Aorta (tissue), 5 donors: ENCODE measurements at places on chromosomes 2 and 18.

- DNase-seq = peak; percentile 79
Observed at GRCh38 chr2:226995625-226996041, 159.8 kb downstream of the RHBDD1 start.

- no peak for DNase-seq
Observed at GRCh38 chr2:85705680-85706039, 11.5 kb downstream of the GNLY start.

- DNase-seq = peak; percentile 78
Observed at GRCh38 chr2:46942143-46942526, 26.5 kb upstream of the MCFD2 start.

- DNase-seq = no peak
Observed at GRCh38 chr2:45612731-45613130, 1.7 kb upstream of the SRBD1 start.

DNA sequence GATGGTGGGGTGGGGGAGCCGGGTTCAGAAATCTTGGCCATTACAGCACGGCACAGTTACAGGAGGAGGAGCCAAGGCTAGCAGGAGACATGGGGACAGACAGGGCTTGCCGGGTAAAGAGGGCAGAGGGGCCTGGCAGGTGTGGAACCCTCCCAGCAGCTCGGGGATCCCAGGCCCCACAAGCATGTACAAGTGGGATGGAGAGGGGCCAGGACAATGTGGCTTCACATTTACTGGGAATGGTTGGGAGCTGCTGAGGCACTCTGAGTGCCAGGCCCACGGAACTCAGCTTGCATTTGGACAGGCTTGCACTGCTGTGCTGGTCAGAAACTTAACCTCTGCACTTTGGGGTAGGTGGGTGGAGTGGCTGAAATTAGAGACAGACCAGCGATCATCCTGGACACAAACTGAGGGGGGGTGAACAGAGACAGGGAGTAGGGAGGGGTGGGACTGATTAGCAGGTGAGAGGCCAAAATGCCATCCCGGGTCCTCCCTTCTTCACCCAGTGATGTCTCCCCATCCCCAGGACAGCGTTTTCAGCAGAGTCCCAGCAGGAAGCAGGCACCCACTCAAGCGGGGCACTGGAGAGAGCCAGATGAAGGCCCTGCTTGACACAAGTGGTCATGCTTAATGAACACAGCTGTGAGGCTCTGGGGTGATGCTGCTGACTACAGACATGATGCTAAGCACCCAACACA lies 9.6 kb downstream of the PER2 start:
- DNase-seq = peak; percentile 32

GRCh38 chr2:134218930-134219658 lies 34.8 kb upstream of the MGAT5 start:
- peak; percentile 58 for DNase-seq

- DNase-seq = no peak
Observed at GRCh38 chr18:26700728-26701127, 152.4 kb upstream of the KCTD1 start.

- no peak for DNase-seq
Observed at GRCh38 chr2:221025398-221025797, 546.7 kb downstream of the EPHA4 start.

DNA sequence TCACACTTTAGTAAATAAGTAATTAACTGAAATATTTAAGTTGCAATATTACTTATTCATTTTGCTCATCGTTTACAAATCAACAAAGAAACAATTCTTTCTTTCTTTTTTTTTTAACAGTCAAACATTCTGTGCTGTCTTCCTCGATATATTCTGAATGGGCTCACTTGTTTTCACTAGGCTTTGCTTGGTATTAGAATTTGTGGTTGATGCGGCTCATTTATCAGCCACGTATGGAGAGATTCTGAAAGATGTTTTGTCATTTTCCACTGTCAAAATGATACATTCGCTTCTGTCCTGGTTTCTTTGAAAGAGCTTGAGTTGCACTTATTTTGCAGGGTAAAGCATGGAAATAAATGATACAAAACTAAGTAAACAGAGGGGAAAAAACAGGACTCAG lies 323.7 kb downstream of the LRRTM1 start:
- no peak for DNase-seq

DNA sequence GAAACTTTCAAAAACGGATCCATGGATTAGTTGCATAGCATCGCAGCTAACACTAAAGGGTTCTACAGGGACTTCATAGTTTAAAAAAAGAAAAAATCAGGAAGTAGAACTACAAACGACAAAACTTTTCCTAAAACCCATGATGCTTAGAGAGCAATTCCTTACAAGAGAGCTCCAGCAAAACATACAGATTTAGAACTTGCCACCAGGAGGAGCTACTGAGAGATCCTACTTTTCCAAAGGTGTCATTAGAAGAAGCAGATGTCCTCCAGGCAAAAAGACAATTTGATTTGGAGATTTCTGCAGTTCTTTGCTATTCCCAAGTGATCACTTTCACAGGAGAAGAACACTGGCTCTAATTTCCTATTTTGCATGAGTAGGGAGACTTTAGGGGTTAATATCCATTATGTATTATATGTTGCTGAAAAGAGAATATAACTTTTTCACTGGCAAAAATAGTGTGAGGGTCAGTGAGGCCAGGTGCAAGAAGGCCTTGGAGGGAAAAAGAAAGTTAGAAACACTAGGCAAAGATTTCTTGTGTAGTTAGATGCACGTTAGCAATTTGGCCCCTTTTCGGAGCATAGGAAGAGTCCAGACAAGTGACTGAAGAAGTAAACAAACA lies 436.2 kb downstream of the SUCLG1 start:
- DNase-seq = no peak

GRCh38 chr18:35050705-35051195 lies 9.5 kb downstream of the MAPRE2 start:
- no peak for DNase-seq

- no peak for DNase-seq
Observed at GRCh38 chr2:186576614-186577013, 13.2 kb upstream of the ITGAV start.

DNA sequence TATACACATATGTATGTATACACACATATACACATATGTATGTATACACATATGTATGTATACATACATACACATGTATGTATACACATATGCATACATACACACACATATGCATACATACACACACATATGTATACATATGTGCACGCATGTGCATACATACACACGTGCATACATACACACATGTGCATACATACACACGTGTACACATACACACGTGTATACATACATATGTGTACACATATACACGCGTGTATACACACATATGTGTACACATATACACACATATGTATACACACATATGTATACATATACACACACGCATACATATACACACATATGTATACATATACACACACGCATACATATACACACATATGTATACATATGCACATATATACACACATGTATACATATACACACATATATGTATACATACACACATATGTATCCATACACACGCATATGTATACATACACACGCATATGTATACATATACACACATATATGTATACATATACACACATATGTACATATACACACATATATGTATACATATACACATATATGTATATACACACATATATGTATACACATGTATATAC lies 21.5 kb downstream of the NABP1 start:
- DNase-seq = no peak

DNA sequence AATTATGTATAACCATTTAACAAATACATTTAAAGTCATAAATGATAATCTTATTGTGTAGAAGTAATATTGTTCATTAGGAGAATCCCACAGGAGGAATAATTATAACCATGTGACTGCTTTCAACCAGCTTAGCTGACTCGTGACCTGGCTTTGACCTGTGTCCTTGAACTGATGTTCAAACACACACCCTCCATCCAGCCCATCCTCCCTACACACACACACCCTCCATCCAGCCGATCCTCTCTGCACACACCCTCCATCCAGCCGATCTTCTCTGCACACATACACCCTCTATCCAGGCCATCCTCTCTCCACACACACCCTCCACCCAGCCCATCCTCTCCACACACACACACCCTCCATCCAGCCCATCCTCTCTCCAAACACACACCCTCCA lies 83.5 kb downstream of the EIPR1 start:
- DNase-seq = no peak

GRCh38 chr2:141598982-141599381 lies 531.8 kb downstream of the LRP1B start:
- DNase-seq = no peak

DNA sequence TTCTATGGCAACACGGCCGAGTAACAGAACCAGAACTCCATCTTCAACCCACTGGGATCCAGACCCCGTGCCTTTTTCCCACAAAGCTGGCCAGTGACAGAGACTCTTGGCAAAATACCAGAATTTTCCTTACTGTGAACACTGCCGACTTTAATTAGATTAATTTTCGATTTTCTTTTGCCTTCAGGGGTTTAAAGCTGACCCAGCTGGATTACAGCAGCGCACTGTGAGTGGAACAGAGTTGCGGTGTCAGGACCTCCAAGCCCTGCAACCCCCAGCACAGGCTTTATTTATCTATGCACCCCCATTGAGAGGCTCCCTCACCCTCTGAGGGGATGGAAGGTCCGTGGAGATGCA lies 36.4 kb downstream of the CTIF start:
- no peak for DNase-seq

DNA sequence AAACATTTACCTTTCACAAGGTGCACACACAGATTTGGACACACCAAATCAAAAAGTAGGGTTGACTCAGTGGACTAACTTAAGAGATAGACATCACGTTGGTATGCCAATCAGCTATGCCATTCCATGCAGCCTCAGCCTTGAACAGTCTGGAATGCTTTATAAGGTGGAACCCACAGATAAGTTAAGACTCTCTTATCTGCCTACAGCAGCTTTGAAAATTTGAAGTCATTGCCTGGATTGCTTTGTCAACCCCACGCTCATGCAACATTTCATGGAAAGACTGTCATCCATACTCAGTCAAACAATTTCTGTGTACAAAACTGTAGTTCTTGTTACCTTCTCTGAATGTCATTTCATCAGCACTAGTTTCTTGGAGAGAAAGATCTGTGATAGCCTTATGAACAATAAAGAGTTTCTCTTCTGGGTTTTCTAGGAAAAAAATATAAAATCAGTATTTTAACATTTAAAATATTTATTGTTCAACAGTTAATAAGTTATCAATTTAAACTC lies 1.2 kb downstream of the ERMN start:
- DNase-seq = no peak

- no peak for DNase-seq
Observed at GRCh38 chr2:102206666-102207341, 20.0 kb downstream of the IL1RL2 start.

DNA sequence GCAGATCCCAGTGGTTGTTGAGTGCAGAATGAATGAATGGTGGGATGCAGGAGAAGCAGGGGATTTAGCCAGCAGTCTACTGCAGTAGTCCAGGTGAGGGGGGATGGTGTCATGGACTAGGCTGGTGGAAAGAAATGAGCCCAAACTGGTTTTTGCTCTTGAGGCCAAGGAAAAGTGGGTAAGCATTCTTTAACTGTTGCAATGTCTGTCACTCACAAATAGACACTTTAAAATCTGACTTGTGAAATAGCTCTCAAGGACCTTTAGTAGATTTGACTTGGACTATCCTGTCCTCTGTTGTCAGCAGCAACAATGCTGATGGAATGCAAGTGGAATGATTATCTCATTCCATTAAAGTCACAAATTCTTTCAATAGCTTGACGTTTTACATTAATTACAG lies 37.5 kb upstream of the STK17B start:
- no peak for DNase-seq

DNA sequence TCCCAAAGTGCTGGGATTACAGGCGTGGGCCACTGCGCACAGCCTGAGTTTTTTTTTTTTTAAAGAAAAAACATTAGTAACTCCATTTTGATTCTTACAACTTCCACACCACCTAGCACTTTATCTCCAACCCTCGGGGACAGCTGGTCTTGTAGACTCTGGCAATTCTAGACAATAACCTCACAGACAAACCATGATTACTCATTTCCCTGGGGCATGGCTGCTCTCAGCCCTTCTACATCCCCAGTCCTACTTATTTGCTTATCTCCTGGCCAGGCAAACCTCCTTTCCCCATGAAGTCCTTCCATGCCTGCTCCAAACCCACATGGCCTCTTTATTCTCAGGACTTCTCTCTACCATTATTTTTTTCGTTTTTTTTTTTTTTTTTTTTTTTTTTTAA lies 91.1 kb downstream of the ACTR3 start:
- no peak for DNase-seq

DNA sequence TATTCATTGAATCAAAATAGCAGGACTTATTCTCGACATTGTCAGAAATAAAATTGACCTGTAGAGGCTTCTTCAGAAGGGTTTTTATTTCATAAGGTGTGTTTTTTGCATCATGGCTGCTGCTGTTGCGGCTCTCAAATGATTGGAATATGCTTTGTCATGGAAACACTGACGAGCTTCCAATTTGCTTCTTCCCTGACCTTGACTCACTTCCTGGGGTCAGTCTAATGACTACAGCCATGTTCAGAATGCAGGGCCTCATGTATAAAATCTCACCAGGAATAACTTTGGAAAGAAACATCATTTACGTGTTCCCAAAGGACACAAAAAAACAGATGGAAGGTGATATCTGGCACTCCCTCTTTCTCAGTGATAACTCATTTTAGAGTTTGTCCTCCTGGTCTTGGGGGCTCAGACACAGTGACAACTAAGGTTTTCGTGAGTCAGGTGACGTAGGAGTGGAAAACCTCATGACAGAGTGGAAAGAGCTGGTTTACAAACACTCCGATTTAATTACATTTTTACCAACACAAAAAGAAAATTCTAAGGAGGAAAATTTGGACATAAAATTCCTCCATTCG lies 467.0 kb upstream of the RAB12 start:
- DNase-seq = no peak

- no peak for DNase-seq
Observed at GRCh38 chr18:62763101-62763521, 47.8 kb downstream of the PHLPP1 start.

- DNase-seq = no peak
Observed at GRCh38 chr18:47248604-47249313, 2.7 kb downstream of the SKOR2 start.

DNA sequence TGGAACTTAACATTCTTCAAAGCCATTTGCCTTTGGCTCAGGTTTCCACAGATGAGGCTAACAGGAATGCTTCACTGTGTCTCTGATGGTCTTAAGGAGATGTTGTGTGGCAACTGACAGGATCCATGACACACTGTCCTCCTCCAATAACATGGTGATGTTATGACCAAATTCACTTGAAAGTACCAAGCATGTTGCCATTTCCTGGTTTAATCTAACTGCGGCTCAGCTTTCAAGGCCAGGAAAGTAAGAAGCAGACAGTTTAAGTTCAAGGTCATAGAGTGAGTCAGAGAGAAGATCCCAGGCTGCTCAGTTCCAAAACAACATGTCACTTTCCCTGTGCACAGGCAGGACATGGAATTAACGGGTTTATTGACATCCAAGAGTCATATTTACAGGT lies 513.6 kb downstream of the STK39 start:
- no peak for DNase-seq
